ENCODE measurements at places on chromosomes 6 and 20. TPM values are rescaled to one million over a fixed set of nuclear protein-coding genes. Genes with fewer than 3 reads are reported as not detected.

Gene EIF6
- total RNA-seq: 83.7 TPM

Gene FILIP1
- 6.4 TPM for total RNA-seq

GRCh38 chr20:62838128-62838891 is 21.5 kb downstream of the COL9A3 start:
- DNase-seq: no peak

DNA sequence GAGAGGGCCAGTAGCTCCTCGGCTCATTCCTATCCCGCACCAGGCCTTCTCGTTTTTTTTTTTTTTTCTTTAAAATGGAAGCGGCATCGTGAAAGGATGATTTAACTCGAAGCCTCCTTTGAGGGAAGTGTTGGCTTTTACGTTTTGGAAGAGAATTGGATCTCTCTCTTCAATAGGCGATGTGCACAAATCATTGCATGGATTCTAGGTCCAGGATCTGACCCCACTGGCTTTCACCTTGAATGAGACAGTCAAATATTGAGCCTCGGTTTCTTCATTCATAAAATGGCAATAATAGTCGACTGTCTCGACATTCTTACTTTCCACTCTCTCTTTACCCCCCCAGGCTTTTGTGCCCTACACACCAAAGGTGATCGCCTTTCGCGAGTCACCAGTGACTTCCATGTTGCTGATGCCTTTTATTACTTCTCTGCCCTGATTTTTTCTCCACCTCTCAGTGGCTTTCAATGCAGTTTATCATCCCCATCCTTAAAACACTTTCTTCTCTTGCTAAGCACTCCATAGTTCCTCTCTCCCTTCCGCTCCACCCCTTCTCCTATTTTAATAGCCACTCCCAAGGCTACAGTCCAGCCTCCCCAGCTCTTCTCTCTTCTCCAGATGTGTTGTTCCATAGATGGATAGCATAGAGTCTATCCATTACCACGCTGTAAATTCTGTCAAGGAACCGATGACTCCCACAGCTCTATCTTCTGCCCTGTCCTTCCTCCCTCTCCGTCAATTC is 473 bp upstream of the DTNBP1 start:
- DNase-seq: no peak

- no peak for DNase-seq
Observed at GRCh38 chr6:108966251-108966650, 118.0 kb downstream of the ARMC2 start.

DNA sequence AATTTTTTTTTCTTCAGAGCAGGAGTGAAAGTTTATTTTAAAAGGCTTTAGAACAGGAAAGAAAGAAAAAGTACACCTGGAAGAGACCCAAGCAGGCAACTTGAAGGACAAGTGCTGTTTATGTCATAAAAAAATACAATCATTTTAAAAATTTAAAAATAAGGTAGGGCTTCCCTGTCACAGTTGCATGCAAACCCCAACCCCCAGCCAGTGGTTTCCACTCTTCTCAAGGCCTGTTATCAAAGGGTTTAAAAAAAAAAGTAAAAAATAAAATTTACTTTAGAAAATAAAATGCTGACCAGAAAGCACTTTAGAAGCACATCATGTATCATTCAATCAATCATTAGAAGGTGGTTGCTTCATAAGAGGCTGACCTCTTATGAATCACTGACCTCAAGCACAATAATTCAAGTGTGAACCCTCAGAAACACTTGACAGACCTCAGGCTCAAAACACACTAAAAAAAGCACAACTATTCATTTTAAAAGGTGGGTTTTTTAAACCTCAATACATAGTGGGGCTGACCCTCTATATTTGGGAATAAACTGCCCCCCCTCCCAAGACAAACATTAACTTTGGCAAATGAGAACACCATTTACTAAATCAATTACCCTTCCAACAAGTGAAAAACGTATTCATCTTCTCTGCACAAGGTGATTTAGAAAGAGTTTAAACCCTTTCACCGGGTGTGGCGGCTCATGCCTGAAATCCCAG is 15.6 kb downstream of the ILRUN start:
- no peak for DNase-seq

DNA sequence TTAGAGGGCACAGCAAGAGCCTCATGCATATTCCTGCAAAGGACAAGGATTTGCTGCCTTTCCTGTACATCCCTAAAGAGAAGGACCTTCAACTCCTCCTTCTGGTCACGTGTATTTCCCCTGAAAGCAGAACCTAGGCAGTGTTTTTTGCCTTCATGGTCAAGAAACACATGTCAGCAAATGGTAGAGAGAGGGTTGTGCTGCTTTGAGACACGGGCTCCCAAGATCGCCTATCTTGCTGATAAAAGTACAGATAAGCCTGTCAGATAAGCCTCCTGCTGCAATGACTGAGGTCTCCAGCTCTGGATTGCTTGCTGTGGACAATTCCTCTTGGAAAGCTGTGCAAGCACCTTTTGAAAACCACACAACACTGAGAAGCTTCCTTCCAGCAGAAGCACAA is 580.8 kb downstream of the CBLN4 start:
- DNase-seq: no peak
